ENCODE measurements at places on chromosomes 1 and 21.

DNA sequence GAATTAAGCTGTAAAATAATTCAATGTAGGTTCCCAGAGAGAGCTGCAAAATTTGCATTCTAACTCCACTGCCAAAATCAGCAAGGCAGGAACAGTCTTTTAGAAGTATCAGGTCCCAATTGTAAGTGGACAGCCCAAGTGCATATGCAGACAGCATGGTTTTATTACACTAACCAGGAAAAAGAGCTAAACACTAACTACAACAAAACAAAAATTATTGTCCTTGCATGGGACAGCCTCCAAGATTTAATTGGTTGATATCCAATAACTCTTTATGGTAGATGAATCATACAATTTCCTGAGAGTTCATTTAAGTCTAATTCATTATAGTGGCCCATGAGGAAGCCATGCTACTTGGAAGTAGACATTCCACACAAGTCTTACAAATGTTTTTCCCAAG lies 154.3 kb upstream of the ZNF648 start:
- DNase-seq, result no peak

DNA sequence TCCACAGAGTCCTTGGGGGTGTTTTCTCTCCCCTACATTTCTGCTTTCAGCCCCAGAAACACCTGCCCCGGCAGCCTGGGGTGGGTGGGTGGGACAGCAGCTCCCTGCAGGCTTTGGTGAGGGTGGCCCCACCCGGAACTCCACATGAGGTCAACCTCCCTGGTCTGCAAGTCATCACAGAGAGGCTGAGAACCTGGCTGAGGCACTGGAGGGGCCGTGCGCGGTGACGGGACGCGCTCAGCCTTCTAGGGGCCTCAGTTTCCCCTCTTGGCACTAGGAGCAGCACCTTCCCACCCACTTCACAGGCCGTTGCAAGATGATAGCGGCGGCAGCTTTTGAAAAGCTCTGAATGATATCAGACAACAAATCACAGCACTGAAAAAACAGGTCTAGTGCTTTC lies 37.7 kb upstream of the NID1 start:
- no peak for DNase-seq

DNA sequence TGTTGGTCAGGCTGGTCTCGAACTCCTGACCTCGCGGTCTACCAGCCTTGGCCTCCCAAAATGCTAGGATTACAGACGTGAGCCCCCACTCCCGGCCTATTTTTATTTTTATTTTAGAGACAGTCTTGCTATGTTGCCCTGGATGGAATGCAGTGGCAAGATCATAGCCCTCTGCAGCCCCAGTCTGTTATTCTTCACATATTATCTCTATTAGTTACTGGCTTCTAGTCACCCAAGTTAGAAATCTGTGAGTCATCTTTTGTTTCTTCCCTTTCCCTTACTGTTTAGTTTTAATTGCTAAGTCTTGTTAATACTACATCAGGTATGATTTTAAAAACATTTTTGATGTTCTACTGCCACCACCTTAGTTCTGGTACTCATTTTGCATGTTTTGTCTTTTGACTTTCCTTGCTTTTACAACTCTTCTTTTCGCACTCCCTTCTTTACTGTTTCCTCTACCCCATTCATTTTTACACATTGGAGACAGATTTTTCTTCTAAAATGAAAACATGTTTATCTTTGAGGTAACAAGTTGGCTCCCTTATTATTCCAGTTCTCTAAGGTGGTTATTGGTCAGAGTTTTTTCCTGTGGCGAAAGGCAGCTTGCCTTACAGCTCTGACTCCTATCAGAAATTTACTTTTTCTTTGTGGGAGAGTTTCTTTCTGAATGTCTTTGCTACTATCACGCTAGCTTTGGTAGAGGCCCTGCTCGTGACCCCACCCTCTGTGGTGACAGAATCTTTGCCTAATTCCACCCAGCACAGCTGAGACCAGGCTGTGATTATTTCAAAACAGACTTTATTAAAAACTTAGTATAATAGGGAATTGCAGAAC lies 19.5 kb downstream of the ZMYM4 start:
- no peak for DNase-seq

- no peak for DNase-seq
These were observed 20.5 kb downstream of the HTR1D start for GRCh38 chr1:23196627-23197328.

DNA sequence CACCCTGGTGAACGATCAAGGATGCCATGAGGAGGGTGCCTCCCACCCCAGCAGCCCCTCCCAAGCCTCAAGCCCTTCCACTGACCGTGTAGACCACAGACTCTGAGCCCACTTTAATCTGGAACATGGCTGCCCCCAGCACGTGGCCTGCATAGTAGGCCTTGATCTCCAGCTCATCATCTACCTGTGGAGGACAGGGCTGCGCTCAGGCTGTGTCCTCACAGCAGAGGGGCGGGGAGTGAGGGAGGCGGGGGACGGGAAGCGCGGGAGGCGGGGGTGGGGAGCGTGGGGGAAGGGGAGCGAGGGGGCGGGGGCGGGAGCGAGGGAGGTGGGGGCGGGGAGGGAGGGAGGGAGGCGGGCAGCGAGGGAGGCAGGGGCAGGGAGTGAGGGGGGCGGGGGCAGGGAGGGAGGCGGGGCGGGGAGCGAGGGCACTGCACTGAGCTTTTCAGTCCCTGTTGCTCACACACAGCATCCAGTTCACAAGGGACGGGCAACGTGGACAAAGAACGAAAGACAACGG lies 7.1 kb downstream of the PUSL1 start:
- no peak for DNase-seq

Data from activated T-cell treated with anti-CD3 and anti-CD28 coated beads for 1 hour (primary cell).